Astrocyte (in vitro differentiated cells and primary cell): ENCODE measurements at places on chromosomes 2 and 18.

DNA sequence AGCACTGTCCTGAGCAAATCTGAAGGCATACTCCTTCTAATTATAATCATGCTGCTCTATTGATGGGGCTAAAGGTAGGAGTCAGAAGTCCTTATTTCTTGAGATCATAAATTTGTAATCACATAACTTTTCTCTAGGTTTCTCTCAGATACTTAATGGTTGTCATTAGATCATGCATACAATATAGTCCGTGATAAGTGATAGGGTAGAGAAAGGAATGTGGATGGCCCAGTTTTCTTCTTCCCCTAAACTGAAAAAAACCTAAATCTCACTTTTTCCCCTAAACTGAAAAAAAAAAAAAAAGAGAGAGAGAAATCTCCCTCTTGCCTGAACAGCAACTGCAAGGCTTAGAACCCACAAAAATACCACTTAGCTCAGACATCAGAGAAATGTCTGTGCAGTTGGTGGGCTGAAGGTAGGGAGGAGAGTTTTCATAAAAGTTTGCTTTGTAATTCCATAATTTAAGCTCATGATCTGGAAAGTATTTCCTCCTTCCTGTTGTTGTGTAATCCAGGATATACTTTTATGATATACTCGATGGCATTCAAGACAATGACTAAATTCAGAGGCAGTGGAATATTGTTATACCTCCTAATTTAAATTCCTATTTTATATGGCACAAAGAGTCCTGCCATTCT, 79.3 kb upstream of the ITPRID2 start:
- H3K36me3 ChIP-seq: no peaks in the 10 kb centered on the region
- H3K4me1 ChIP-seq: peaks cover 32% of the 10 kb centered on the region
- peak overlapping the region; percentile 95 for H3K27ac ChIP-seq
- DNase-seq: no peak
- no peak overlapping the region for H3K4me3 ChIP-seq
- no peaks in the 10 kb centered on the region for H3K27me3 ChIP-seq

GRCh38 chr2:233977296-233977837, 60.2 kb downstream of the TRPM8 start:
- no peak overlapping the region for H3K27ac ChIP-seq
- H3K36me3 ChIP-seq: no peaks in the 10 kb centered on the region
- DNase-seq: no peak
- no peaks in the 10 kb centered on the region for H3K27me3 ChIP-seq

- no peak overlapping the region for H3K27ac ChIP-seq
- no peak for DNase-seq
- H3K4me1 ChIP-seq: peaks cover 14% of the 10 kb centered on the region
- H3K4me3 ChIP-seq: no peak overlapping the region
- H3K27me3 ChIP-seq: no peaks in the 10 kb centered on the region
- H3K36me3 ChIP-seq: peaks cover 11% of the 10 kb centered on the region
These were observed 141.8 kb downstream of the CTIF start for GRCh38 chr18:48680339-48681250.

GRCh38 chr2:196384729-196385128, 213.4 kb upstream of the STK17B start:
- DNase-seq: no peak
- H3K4me1 ChIP-seq: peaks cover 2% of the 10 kb centered on the region
- H3K36me3 ChIP-seq: no peaks in the 10 kb centered on the region

GRCh38 chr2:109683452-109683851, 69.3 kb downstream of the SOWAHC start:
- H3K4me3 ChIP-seq: no peak overlapping the region
- DNase-seq: no peak
- H3K36me3 ChIP-seq: no peaks in the 10 kb centered on the region
- H3K4me1 ChIP-seq: no peaks in the 10 kb centered on the region
- peaks cover 8% of the 10 kb centered on the region for H3K27me3 ChIP-seq

DNA sequence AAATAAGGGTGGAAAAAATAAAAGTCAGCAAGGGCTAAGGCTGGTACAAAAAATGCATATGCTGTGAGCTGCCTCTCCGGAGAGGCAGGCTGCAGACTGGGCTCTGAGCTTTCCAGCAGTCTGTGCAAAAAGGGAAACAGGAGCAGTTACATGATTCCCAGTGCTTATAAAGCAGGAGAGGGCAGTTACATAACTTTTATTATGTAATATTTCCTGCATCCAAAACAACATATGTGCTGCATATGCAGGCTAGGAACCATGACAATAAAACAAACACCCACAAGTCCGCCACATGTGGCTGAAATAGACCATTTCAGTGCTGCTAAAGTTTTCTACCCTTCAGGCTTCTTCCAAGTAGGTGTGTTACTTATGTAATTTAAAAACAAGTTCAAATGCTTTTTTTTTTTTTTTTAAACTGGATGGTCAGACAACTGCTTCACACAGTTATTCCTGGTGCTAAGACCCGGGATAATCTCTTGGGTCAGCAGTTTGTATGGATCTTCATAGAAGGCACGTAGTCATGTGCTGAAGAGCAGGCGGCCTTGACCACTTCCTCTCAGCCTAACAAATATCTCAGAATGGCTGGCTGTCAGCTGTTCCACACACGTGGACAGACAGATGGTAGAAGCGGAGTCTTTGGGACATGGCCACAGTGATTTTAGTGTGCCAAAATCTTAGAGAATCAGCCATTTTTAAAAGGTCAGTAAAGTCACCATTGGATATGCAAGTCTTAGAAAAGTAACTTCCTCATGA, 43.5 kb downstream of the ARMC9 start:
- no peaks in the 10 kb centered on the region for H3K27me3 ChIP-seq
- no peak overlapping the region for H3K27ac ChIP-seq
- no peak overlapping the region for H3K4me3 ChIP-seq
- no peak for DNase-seq
- peaks cover 42% of the 10 kb centered on the region for H3K36me3 ChIP-seq

- DNase-seq: no peak
- no peaks in the 10 kb centered on the region for H3K36me3 ChIP-seq
- no peaks in the 10 kb centered on the region for H3K27me3 ChIP-seq
- H3K4me1 ChIP-seq: peaks cover 10% of the 10 kb centered on the region
- no peak overlapping the region for H3K27ac ChIP-seq
These were observed 33.7 kb downstream of the EHBP1 start for GRCh38 chr2:62738981-62739936.

GRCh38 chr2:214004463-214004862, 406.4 kb upstream of the VWC2L start:
- H3K36me3 ChIP-seq: no peaks in the 10 kb centered on the region
- no peak overlapping the region for H3K4me3 ChIP-seq
- no peak overlapping the region for H3K27ac ChIP-seq
- H3K27me3 ChIP-seq: no peaks in the 10 kb centered on the region
- no peaks in the 10 kb centered on the region for H3K4me1 ChIP-seq
- no peak for DNase-seq

- H3K27ac ChIP-seq: no peak overlapping the region
- no peak overlapping the region for H3K4me3 ChIP-seq
- no peaks in the 10 kb centered on the region for H3K27me3 ChIP-seq
- H3K4me1 ChIP-seq: no peaks in the 10 kb centered on the region
- no peaks in the 10 kb centered on the region for H3K36me3 ChIP-seq
- DNase-seq: no peak
These were observed 284.6 kb upstream of the KLHL29 start for GRCh38 chr2:23100406-23100805.

DNA sequence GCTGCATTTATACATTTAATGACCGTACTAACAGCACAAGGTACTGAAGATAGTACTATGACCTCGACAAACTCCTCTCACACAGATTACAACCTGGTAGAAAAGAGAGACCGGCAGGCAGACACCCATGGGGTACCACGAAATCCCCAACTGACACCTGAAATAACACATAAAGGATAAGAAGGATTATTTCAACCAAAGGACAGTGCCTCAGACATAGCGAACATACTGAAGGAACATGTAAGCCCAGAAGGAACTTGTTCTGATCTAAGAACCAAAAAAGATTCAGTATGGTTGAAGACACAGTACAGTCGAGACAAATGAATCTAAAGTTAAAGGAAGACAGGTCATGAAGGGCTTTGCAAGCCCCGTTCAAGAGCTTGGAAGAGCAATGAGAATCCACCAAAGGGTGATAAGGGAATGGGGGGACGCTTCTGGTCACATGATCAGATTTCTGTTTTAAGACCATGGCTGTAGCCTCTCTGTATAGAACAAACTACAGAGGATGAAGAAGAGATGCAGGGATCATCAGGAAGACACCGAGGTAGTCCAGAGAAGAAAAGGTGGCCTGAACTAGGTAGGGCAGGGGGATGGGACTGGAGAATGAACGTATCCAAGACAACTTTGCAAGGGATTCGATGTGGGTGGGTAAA, 902 bp downstream of the MCFD2 start:
- DNase-seq: no peak
- no peaks in the 10 kb centered on the region for H3K27me3 ChIP-seq
- peaks cover 6% of the 10 kb centered on the region for H3K36me3 ChIP-seq
- H3K4me3 ChIP-seq: peak overlapping the region; percentile 85

GRCh38 chr2:189658306-189659212, 2.7 kb upstream of the ASNSD1 start:
- peaks cover 10% of the 10 kb centered on the region for H3K4me1 ChIP-seq
- no peaks in the 10 kb centered on the region for H3K27me3 ChIP-seq
- no peak for DNase-seq
- H3K36me3 ChIP-seq: no peaks in the 10 kb centered on the region
- peak overlapping the region; percentile 21 for H3K27ac ChIP-seq
